ENCODE measurements at places on chromosomes 13 and 19. TPM values are rescaled to one million over a fixed set of nuclear protein-coding genes. Genes with fewer than 3 reads are reported as not detected.
A peak's percentile ranks its signal among the peaks of the same experiment; 100 is the strongest.

- DNase-seq: no peak
Measured at GRCh38 chr13:23825179-23825578, 64.0 kb downstream of the MIPEP start.

GRCh38 chr13:103289681-103290080 lies 223.5 kb upstream of the SLC10A2 start:
- peak; percentile 60 for DNase-seq

DNA sequence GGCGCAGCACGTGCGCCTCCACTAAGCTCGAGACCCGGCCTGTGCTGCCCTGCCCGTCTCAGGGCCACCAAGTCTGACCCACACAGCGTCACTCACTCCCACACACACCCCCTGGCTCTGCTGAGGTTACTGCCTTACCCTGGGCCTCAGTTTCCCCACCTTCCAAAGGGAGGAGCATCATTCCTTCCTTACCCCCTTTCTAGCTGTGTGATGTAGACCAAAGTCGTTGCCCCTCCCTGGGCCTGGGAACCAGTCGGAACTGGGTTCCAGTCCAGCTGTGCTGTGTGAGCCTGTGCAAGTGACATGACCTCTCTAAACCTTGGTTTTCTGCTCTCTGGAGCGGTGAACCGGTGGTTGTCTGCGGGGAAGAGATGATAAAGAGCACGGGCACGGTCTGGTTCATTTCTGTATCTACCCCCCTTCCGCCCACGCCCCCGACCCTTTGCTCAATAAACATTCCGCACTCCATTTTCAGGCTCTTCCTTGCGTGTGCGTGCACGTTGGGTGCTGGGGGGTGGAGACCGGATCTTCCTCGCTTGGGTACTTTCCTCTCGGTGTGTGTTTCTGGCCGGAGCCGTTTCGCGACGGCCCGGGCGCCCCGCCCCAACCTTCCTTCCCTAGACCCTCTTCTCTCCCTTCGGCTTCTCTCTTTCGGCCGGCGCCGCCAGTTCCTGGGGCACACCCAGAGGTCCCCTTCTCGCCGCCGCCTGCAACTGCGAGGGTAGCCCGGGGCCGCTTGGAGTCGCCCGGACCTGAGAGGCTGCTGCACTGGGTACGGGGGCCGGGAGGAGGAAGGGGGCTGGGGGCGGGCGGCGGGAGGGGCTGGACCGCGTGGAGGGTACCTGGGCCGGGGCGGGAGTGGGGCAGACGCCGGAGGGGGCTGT lies at the start of gene ZNF581:
TSS of gene ZNF581 (plus strand) at position 647 of the 884 bp plus-strand sequence. CDS start 923 bp downstream, outside the sequence.
- peak; percentile 82 for DNase-seq

DNA sequence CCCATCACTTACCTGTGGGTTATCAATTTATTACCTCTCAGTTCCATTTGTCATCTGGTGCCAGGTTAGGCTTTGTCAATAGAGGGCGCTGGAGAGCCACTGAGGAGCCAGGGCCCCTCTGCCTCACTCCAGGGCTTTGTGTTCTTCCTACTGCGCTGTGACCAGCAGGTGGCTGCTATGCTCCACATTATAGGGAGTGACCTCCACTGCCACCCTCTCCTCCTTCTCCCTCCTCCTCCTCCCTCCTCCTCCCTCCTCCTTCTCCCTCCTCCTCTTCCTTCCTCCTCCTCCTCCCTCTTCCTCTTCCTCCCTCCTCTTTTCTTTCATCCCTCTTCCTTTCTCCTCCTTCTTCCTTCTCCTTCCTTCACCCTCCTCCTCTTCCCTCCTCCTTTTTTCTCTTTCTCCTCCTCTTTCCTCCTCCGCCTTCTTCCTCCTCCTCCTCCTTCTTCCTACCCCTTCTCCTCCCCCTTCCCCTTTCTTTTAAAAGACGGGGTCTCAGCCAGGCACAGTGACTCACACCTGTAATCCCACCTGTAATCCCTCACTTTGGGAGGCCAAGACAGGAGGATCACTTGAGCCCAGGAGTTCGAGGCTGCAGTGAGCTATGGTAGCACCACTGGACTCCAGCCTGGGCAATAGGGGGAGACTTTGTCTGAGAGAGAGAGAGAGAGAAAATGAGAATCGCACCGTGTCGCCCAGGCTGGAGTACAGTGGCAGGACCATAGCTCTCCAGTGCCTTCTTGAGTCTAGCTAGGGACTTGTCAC lies 10.3 kb upstream of the ZBTB32 start:
- DNase-seq: peak; percentile 89

DNA sequence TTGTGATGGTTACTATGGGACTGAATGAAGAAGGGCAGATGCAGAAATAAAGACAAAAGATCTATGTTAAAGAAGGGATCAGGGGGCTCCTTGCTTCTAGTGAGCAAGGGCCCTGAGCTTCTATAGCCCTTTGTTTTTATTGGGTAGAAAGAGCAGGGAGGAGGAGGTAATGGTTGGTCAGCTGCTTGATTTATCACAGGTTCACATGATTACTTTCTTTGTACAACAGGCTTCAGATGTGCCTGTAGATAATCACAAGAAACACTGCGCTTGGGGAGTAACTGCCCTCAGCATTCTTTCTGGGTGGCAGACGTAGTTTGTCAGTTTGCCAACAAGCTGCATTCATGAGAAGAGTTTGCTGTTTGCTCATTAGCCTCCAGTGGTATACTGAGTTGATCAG lies 4.8 kb upstream of the ZNF439 start:
- DNase-seq: no peak

GRCh38 chr13:113584205-113584869 lies at the start of gene TFDP1:
TSS of gene TFDP1 (plus strand) at chr13:113584753. CDS start at chr13:113585838, 1,085 bp downstream.
- peak; percentile 92 for DNase-seq

- no peak for DNase-seq
Measured at GRCh38 chr13:53182724-53183123, 154.1 kb downstream of the OLFM4 start.

DNA sequence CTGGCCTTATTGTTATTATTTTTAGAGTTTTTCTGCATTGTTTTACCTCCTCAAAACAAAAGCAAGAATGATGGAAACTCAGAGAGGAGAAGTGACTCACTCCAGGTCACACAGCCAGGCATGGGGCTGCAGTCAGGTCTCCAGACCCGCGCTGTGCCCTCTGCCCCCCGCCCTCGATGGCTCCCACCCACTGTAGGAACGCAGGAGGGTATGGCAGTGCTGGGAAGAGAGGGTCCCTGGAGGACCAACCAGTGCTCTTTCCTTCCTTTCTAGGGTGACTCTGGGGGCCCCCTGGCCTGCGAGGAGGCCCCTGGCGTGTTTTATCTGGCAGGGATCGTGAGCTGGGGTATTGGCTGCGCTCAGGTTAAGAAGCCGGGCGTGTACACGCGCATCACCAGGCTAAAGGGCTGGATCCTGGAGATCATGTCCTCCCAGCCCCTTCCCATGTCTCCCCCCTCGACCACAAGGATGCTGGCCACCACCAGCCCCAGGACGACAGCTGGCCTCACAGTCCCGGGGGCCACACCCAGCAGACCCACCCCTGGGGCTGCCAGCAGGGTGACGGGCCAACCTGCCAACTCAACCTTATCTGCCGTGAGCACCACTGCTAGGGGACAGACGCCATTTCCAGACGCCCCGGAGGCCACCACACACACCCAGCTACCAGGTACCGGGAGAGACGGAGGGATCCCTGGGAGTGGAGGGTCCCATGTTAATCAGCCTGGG lies 5.6 kb downstream of the TIMM13 start:
- DNase-seq: no peak

GRCh38 chr19:45439569-45440258 lies 16.0 kb upstream of the ERCC1 start:
- DNase-seq: peak; percentile 84

- no peak for DNase-seq
Measured at GRCh38 chr19:42089191-42089750, 13.3 kb downstream of the ZNF574 start.

DNA sequence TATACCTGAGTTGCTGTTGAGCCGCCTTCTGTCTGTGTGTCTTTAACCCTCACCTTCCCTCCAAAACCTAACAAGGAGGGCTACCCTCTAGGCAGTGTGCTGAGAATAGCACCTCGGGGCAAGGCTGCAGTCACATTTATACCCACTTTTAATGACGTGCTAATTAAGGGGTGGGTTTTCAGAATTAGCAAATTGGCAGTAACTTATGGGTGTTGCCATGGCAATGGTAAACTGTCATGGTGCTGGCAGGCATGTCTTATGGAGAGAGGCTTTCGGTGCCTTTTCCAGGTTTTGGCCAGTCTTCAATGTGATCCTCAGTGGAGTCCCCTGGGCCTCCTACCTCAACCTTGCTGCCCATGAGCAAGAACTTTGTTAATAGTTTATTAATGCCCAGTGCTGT lies 1.2 kb upstream of the PNMA8A start:
- no peak for DNase-seq

The MYCBP2 gene
- total RNA-seq: 16.8 TPM

The ZSCAN4 gene
- total RNA-seq: not detected

The KLK14 gene
- not detected for total RNA-seq

Data from Daoy (cell line).